ENCODE measurements at places on chromosomes 6 and 20.

GRCh38 chr20:46978951-46979491 is 84.4 kb downstream of the EYA2 start:
- DNase-seq, result peak; percentile 25

- no peak for DNase-seq
Observed at GRCh38 chr6:133368664-133369063, 127.5 kb downstream of the EYA4 start.

GRCh38 chr20:63895202-63895951 is 451 bp downstream of the DNAJC5 start:
- DNase-seq, result no peak

GRCh38 chr6:88380083-88380482 is 213.9 kb upstream of the CNR1 start:
- peak; percentile 79 for DNase-seq

DNA sequence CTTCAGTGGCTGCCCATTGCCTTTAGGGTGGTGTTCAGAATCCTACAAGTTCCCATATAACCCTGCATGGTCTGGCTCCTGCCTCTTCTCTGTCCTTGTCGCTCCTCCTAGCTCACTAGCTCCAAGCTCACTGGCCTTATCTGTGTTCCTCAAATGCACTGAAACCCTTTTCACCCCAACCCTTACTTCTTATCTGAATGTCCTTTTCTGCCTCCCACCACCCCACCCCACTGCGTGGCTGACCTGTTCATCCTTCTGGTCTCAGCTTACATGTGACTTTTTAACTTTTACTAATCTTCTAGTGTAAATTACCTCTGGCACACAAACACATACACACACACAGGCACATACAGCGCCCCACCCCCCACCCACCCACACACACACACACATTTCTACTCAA is 41.0 kb upstream of the GLP1R start:
- no peak for DNase-seq

DNA sequence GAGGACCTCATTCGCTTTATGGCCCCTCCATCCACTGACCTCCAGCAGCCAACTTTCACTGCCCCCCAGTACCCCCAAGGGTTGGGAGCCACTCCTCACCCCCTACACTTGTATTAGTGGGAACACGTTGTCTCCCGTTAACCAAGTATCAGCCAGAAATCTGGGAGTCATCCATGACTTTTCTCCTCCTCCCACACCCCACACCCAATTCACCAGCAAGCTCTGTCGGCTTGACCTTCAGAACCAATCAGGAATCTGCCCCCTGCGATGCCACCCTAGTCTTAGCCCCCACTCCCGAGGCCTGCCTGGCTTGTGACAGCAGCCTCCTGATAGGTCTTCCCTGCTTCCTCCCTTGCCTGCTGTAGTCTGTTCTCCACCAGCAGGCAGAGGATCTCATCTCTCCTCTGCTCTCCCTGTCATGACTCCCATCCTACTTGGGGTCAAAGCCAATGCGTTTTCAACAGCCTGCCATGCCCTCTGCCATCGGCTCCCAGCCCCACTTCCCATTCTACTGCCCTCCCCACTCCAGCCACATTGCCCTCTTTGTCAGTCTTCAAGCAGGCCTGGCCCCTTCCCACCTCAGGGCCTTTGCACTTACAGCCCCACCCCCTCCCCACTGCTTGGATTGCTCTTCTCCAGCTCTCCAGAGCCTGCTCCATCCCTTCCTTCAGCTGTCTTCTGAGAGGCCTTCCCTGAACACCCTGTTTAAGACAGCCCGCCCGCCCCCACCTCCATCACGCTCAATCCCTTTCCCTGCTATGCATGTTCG is 19.4 kb downstream of the MDGA1 start:
- no peak for DNase-seq

DNA sequence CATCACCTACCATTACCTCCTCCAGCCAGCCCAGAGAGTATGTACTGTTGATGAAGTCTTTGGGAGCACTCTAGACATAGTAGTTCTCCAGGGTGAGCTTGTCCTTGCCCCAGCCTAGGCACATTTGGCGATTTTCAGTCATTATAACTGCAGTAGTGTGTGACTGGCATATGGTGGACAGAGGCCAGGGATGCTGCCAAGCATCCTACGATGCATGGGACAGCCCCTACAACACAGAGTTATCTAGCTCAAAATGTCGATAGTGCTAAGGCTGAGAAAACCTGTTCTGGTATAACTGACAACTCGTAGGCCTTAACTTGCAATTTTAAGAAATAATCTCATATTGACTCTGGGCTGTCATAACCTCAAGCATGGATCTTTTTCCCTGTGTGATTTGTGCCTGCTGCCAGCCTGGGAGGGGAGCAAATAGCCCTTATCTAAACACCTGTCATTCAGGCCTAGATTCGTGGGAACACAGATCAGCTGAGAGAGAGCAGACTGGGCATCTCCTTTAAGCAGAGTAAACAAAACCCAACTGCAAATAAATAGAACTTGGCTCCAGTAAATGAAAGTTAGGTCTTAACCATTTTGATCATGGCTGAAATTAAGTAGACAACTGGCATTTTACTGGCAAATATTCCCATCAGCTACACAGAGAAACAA is 102.6 kb downstream of the SPTLC3 start:
- no peak for DNase-seq

DNA sequence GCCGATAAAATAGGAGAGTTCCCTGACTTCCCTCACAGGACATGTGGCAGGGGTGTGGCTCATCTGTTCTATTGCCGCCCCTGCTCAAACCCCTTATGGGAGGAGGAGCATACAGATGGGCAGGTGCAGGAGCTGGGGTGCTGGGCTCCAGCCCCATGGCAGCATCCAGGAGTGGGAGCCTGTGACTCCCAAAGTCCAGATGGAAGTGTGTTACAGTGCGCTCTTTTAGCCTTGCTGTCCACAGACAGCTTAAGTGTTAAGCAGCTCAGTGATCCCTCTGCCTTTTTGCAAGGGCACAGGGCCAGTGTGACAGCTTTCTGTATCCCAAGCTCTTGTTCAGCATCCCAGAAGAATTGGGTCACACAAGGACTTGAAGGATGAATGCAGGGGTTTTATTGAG is 212.3 kb upstream of the MYLIP start:
- DNase-seq, result no peak

DNA sequence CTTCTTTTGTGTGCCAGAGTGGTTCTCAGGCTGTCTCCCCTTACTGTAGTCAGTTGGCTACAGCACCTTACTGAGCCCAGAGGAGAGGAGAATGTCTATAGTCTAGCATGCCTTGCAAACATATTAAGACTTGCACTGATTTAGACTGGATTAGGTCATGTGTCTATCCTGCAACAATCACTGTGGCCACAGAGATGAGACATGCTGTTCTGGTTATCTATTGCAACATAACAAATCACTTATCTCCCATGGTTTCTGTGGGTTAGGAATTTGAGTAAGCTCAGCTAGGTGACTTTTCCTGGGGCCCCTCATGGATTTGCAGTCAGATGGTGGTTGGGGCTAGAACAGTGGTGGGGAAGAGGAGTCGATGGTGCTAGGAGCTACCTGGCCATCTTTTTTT is 261.3 kb downstream of the SOD2 start:
- DNase-seq, result no peak

- DNase-seq, result no peak
Observed at GRCh38 chr20:59002388-59002787, 4.7 kb downstream of the CTSZ start.

- DNase-seq, result no peak
Observed at GRCh38 chr6:41551086-41551700, 5.0 kb downstream of the FOXP4 start.

- DNase-seq, result peak; percentile 13
Observed at GRCh38 chr20:7195704-7196103, 428.2 kb downstream of the BMP2 start.

DNA sequence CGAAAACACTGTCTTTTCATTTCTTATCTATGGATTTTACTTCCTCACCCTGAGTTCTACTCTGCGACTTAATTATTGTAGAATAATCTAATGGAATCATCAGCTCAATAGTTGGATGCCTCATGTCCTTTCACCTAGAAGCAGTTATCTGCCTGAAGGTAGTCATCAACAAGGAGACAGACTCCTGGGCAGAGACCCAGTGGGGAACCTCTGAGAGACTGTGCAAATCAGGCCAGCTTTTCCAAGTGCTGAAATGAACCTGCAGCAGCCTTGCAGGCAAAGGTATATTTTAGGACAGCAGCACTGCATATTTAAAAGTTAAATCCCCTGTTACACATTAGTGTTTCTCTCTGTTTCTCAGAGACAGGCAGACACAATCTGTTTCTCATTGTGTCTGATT is 99.7 kb upstream of the STMND1 start:
- DNase-seq, result no peak

DNA sequence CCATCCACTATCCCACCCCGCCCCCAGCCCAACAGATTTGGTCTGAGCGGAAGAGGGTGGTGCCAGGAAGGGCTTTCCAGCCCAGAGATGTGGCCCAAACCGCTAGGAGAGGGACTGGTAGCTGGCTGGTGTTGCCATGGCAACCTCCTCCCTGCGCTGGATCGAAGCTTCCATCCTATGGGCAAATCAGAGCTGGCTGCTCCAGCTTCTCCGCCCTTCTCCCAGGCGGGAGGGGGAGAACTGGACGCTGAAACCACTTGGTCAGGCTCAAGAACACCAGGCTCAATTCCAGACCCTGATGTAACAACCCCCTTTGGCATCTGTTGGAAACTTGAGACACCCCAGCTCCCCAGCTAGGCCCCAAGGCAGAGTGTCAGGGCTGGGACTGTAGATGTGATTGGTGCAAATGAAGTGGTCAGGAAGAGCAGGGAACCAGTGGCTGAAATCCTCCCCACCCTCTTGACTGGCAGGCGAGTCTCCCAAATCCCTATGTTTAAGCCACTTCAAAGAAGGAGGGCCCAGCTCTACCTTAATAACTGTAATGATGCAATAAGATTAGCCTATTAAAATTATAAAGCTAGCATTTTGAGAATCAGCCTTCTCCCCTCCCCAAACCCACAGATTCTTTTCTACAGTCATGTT is 4.2 kb downstream of the RIMS4 start:
- peak; percentile 62 for DNase-seq

- DNase-seq, result no peak
Observed at GRCh38 chr20:31550099-31550498, 35.9 kb downstream of the HM13 start.

DNA sequence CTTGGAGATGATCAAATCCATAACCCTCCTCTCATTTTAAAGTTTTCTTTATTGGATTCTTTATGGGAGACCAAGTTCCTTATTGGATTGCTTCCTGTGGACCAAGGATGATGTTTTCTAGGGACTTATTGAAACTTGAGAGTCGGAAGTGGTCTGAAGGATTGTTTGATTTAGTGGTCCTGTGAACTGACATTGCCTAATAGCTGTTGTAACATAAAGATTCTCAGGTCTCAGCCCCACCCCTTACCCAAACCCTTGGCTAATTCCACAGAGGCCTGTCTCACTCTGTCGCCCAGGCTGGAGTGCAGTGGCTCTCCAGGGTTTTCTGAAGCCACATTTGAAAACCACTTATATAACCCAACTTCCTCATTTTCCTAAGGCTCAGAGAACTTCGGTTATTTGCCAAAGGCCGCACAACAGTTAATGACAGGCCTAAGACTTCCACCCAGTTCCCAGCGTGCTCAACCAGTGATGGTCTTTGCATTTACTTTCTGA is 77.0 kb downstream of the ATXN1 start:
- DNase-seq, result no peak

DNA sequence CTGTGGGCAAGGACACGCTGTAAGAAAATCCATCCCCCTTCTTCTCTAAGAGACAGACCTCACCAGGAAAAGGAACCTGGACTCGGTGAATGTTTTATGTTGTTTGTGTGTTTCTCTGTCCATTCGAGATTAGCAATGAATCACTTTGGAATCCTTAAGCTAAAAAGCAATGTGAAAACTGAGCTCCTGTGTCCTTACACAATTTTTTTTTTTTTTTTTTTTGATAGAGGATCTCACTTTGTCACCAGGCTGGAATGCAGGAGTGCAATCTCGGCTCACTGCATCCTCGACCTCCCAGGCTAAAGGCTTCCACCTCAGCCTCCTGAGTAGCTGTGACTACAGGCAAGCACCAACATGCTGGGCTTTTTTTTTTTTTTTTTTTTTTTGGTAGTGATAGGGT is 32.1 kb downstream of the BFSP1 start:
- DNase-seq, result peak; percentile 25

GRCh38 chr6:70797625-70798024 is 129.9 kb downstream of the SMAP1 start:
- DNase-seq, result no peak

DNA sequence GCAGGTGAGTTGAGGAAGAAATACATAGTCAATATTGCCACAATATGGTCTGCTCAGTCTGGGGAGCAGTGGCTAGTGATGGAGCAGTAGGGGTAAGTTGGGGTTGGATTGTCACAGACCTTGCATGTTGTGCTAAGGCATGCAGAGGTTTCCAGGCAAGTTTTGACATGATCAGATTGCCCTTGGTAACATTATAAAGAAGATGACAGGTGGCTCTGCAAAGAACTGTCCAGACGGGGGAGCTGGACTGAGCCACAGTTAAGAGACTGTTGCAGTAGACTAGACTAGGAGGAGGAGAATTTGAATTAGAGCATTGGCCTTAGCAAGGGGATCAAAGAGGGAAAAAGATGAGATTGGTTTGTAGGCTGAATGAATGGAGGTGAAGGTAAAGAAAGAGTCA is 23.4 kb downstream of the ATRN start:
- DNase-seq, result no peak

DNA sequence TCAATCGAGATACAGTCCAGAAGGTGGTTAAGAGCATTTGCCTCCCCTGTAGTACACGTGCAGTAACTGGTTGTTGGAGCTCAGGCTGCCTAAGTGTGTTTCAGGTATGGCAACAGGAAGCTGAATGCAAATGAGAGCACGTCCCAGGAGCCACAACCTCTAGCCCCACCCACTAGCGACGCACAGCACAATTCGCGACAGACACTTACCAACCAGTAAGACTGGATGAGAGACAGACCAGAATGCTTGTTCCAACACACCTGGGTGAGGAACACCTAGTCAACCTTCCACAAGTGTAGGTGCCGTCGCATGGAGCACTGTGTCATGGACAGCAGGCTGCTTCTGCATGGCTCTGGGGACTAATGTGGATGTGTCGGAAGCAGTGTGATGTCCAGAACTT is 7.2 kb upstream of the SERPINB1 start:
- no peak for DNase-seq

DNA sequence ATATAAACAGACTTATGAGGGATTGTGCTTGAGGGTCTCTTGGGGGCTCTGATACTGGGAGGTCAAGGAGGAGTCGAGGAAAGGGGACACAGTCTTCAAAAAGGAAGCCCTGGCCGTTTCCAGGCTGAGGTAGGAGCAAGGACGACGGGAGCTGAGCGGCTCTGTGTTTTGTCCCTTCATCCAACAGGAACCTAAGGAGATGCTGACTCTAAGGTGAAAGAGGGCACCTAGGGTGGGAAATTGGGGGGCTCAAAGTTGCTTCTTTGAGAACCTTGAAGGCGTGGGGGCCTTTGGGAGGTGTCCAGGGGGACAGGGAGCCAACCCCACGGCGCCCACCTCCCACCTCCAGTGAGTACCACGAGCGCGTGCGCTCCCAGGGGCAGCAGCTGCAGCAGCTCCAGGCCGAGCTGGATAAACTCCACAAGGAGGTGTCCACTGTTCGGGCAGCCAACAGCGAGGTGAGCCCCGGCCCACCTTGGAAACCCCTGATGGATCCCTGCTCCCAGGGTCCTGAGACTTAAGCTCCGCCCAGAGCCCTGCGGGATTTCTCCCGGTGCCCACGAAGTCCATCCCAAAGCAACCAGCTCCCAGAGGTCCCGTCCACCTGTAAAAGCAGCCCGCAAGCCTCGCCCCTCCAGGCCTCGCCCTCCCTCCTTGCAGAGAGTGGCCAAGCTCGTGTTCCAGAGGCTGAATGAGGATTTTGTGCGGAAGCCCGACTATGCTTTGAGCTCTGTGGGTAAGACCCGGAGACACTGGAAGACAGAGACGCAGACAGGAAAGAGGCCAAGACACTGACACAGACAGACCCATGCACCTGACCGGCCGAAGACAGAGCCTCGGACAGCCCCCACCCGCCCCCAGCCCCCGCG is 2.9 kb downstream of the SPAG4 start:
- peak; percentile 19 for DNase-seq
